Right ventricle myocardium superior (tissue), 1 donor: ENCODE measurements at places on chromosomes 5 and 9. TPM values are rescaled to one million over a fixed set of nuclear protein-coding genes. Genes with fewer than 3 reads are reported as not detected.

Gene WDR31
- total RNA-seq = 13.8 TPM

DNA sequence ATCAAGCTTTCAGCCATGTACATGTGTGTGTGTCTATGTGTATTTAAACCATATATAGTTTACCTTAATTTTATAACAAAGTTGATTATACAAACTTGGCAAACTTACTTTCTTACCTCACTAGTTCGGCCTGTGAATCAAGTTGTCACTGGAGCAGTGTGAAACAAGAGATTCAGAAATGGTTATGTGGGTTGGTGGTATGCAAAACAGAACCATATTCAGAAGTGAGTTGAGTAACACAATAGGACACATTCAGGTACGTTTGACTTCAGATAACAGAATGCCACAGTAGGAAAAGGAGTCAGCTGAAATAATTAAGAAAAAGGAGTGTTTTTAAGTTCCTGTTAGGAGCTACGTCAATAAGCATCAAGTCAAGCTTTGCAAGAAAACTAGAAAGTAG lies 21.5 kb downstream of the XPA start:
- no peak for DNase-seq

DNA sequence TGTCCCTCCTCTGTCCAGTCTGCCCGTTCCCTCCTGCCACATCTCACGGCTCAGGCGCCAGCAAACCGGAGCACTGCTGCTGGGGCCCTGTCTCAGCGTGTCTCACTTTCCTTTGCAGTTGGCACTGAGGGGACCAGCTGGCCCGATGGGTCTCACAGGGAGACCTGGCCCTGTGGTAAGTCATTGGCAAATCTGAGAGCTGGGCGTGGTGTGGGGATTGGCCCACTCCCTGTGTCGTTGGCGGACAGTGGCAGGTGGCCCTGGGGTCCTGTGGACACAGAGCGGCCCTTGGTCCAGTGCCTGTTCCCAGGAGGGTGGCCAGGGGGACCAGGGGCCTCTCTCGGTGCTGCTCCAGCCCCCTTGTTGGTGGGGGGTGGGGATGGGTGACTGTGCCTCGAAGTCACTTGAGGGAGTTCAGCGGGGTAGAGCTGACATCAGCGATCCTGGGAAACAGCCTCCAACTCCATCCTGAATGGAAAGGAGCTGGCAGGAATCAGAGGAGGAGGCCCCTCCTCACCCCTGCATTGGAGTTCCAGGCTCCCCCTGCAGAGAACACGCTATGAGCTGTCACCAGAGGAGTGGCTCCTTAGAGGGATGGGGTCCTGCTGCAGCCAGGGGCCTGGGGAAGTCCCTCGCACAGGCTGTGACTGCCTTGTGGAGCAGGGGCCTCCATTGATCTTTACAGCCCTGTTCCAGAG lies 111.0 kb downstream of the COL5A1 start:
- no peak for DNase-seq

Gene DPM2
- total RNA-seq = 9.9 TPM

Gene SPATA31D4
- total RNA-seq = not detected

Gene FBLL1
- not detected for total RNA-seq

Gene GMCL2
- total RNA-seq = not detected

- DNase-seq = peak; percentile 76
Measured at GRCh38 chr9:133238851-133239532, 29.9 kb upstream of the OBP2B start.

DNA sequence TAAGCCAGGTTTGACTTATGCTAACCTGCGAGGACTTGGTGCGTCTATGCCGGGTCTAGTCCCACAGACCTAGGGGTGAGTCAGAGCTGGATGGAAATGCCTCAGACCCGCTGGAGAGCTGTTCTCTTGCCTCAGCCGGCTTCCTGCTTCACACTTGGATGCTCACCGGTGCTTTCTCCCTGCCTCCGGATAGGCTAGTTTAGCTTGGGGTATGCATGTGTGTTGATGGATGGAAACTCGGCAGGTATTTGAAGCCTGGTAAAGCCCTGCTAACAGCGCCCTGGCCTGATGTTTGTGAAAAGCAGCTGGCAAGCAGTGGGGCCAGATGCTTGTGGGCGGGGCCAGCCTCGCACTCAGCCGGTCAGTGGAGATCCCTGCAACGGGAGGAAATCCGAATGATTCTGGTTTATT lies 29.3 kb downstream of the PRRC2B start:
- peak; percentile 74 for DNase-seq

- no peak for DNase-seq
Measured at GRCh38 chr9:12826924-12827565, 52.2 kb downstream of the LURAP1L start.

DNA sequence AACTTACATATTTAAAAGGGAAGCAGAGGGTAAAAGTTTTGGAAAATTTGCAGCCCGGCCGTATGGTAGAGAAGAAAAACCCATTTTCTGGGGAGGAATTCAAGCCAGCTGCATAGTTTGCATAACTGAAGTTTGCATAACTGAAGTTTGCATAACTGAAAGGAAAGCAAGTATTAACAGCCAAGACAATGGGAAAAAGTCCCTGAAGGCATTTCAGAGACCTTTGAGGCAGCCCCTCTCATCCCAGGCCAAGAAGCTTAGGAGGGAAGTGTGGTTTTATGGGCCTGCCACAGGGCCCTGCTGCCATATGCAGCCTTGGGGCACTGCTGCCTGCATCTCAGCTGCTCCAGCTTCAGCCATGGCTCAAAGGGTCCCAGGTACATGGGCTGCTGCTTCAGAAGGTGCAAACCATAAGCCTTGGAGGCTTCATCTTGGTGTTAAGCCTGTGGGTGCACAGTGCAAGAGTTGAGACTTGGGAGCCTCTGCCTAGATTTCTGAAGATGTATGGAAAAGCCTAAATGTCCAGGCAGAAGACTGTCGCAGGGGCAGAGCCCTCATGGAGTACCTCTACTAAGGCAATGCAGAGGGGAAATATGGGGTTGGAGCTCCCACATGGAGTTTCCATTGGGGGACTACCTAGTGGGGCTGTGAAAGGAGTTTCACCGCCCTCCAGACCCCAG lies 36.9 kb upstream of the CXCL14 start:
- DNase-seq = no peak

Gene ERAP2
- total RNA-seq = 5.3 TPM

Gene HOMER1
- 52.6 TPM for total RNA-seq

DNA sequence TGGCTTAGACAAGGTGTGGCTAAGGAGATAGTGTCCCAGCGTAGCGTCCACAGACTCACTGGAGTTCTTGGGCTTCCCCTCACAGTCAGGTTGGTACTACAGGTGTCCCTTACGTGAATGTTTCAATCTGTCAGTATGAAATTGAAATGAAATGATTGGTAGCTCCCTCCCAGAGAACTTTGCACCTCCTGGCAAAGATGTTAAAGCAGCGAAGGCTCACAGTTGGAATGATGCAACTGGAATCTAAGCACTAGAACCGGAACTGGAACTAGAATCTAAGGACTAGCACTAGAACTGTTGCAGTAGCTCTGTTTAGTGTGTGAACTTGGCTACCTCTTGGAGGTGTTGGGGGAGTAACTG lies 1.1 kb downstream of the SLC31A1 start:
- DNase-seq = no peak

DNA sequence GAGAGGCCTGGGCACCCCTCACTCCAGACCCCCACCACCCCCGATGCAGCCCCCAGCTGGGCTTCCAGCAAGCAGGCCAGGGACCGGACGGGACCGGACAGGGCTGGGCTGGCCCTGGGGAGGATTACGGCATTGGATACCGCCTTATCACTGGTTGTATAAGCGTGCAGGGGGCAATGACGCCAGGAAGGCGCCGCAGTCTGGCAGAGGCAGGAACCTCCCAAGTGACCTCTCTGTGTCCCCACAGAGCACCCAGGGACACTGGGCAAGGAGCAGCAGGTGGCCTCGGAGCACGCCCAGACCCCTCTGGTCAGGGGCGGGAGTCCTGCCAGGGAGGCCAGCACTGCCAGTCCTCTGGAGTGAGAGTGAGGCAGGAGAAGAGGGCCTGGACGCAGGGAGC lies 723 bp upstream of the LCN15 start:
- no peak for DNase-seq

GRCh38 chr5:11903614-11904264 lies 507 bp downstream of the CTNND2 start:
- DNase-seq = peak; percentile 33

- DNase-seq = no peak
Measured at GRCh38 chr5:173970878-173971650, 17.9 kb upstream of the C5orf47 start.

GRCh38 chr5:146103594-146103993 lies 1.8 kb downstream of the PLAC8L1 start:
- DNase-seq = no peak

GRCh38 chr5:160450164-160450932 lies 28.7 kb downstream of the PTTG1 start:
- DNase-seq = no peak

DNA sequence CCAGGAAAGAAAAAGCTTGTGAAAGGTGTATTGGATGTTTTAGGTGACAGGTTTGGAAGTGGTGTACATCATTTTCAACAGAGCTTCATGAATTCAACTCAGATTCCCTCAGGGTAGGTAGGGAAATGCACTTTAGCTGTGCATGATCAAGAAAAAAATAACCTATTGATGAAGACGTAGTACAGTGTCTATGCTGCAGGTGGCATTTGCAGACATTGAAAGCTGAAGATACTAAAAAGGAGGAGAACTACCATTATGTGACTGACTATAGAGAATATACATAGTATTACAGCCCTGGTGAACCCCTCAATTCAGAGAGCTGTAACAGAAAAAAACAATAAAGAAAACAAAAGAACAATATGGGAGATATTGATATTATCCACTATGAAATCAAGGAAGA lies 2344.7 kb upstream of the ACO1 start:
- no peak for DNase-seq

Gene LCNL1
- 9.7 TPM for total RNA-seq

Gene CNTLN
- 3.1 TPM for total RNA-seq

Gene CKMT2
- total RNA-seq = 1,933 TPM

- no peak for DNase-seq
Measured at GRCh38 chr5:92741906-92742305, 839.1 kb downstream of the NR2F1-AS1 start.

- no peak for DNase-seq
Measured at GRCh38 chr5:153670101-153670500, 179.6 kb downstream of the GRIA1 start.

Gene ABCA1
- total RNA-seq = 12.1 TPM

Gene DRD1
- total RNA-seq = not detected

- no peak for DNase-seq
Measured at GRCh38 chr5:57492632-57493031, 10.0 kb upstream of the ACTBL2 start.

Gene SCGB3A2
- not detected for total RNA-seq

GRCh38 chr5:62214701-62215100 lies 91.3 kb upstream of the KIF2A start:
- DNase-seq = no peak

GRCh38 chr5:65418661-65419060 lies 63.1 kb downstream of the ADAMTS6 start:
- no peak for DNase-seq

DNA sequence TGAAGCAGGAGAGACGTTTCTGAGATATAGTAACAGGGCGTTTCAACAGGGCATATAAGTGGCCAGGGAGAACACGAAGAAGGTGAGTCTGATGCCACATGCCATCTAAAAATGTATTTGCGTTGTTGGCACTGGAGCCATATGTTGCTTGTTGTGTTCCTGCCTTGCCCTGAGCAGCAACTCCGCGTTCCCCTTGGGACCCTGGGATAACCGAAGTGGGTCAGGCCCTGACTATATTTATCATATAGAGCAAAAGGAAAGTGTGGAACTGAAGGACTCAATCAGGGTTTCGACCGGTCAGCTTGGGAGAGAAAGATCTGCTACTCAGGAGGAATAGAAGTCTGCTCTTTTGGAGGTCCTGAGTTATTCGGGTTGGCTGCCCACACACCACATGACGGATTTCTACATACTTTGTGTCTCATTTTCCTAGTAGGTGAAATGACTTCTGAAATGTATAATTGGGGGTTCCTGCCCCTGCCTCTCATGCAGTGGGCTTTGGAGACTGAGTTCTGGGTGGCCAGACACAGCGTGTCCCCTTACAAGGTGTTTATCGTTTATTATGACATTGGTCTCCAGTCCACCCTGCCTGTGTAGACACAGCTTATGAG lies 3.0 kb downstream of the STC2 start:
- no peak for DNase-seq

Gene NOXA1
- 1.7 TPM for total RNA-seq

GRCh38 chr5:134034326-134034725 lies 29.6 kb upstream of the VDAC1 start:
- no peak for DNase-seq

DNA sequence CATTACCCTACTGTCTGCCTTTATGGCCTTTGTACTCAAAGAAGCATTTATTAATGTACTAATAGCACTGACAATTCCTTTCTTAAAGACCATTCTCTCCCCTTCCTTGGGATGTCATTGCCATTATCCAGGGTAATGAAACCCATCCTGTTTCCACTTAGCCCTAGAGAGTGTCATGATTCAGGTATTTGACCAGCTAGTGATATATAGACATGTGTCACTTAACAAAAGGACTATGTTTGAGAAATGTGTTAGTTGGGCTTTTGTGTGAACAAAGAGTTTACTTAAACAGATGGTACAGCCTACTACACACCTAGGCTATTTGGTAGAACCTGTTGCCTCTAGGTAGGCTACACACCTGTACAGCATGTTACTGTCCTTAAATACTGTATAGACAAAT lies 2.0 kb downstream of the ATP6V0E1 start:
- no peak for DNase-seq
